ENCODE measurements at places on chromosomes 2 and 18. TPM values are rescaled to one million over a fixed set of nuclear protein-coding genes. Genes with fewer than 3 reads are reported as not detected.

The GKN2 gene
- total RNA-seq: not detected

The CFAP210 gene
- total RNA-seq: not detected

The ERBB4 gene
- 0.42 TPM for total RNA-seq

The EGR4 gene
- not detected for total RNA-seq

The C2orf78 gene
- not detected for total RNA-seq

The PDCD1 gene
- not detected for total RNA-seq

The MAPK4 gene
- not detected for total RNA-seq

The SPATA3 gene
- total RNA-seq: not detected

The FEV gene
- total RNA-seq: not detected

The RAB31 gene
- 64.1 TPM for total RNA-seq

The FN1 gene
- 24,089 TPM for total RNA-seq

The ERICH2 gene
- total RNA-seq: 0.30 TPM

The SERPINB4 gene
- total RNA-seq: 0.09 TPM

The ARHGAP15 gene
- total RNA-seq: not detected

The UGT1A3 gene
- total RNA-seq: not detected

The GALNT13 gene
- 2.7 TPM for total RNA-seq

The RBM44 gene
- total RNA-seq: 0.30 TPM

The RBBP8 gene
- total RNA-seq: 20.8 TPM

The IGFBP5 gene
- total RNA-seq: 1,007 TPM

The ANKRD30B gene
- not detected for total RNA-seq

The ZNF804A gene
- 4.4 TPM for total RNA-seq

The NAT8 gene
- not detected for total RNA-seq

The SP100 gene
- 86.1 TPM for total RNA-seq

The KLHL29 gene
- total RNA-seq: 4.2 TPM

The PIEZO2 gene
- total RNA-seq: 1.1 TPM

The REG1A gene
- total RNA-seq: not detected

The SCN3A gene
- 0.89 TPM for total RNA-seq

The C1QL2 gene
- not detected for total RNA-seq

The RNF152 gene
- 11.9 TPM for total RNA-seq

The SERPINB13 gene
- not detected for total RNA-seq

The ALK gene
- total RNA-seq: not detected

The FAM110C gene
- total RNA-seq: under 0.01 TPM

The SPDYA gene
- 0.89 TPM for total RNA-seq

The CXCR4 gene
- 0.30 TPM for total RNA-seq

Data from smooth muscle cell of the umbilical artery (primary cell).